ENCODE measurements at places on chromosomes 5 and 9.

GRCh38 chr9:106307670-106308069 lies 555.3 kb upstream of the ZNF462 start:
- DNase-seq: no peak

GRCh38 chr5:111124793-111125192 lies 32.6 kb downstream of the WDR36 start:
- DNase-seq: no peak

- DNase-seq: no peak
These were observed 99.6 kb downstream of the LURAP1L start for GRCh38 chr9:12874395-12874794.

GRCh38 chr9:21965401-21965951 lies 28.7 kb downstream of the CDKN2A start:
- DNase-seq: no peak

DNA sequence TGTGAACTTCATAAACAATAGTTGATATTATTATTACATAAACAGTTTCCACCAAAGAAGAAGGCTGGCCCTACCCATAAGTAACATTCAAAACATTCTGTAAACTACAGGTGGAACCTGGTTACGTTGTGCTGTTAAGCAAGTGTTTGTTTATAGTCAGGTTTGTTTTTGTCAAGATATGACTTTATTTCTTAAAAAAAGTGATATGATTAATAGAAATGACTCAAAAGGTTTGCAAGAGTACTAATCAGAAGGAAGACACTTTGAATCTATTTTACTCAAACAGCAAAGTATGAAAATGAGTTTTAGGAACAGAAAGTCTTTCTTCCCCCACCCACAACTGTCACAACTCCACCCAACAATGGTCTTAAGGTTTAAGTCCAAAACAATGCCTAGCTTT lies 220.8 kb downstream of the PLK2 start:
- no peak for DNase-seq
